Activated naive CD8-positive, alpha-beta T cell treated with anti-CD3 and anti-CD28 coated beads, Interleukin-2, amount 10 ng/mL, durations not matched to agents 7 days and 5 days (primary cell): ENCODE measurements at places on chromosomes 6 and 20. TPM values are rescaled to one million over a fixed set of nuclear protein-coding genes. Genes with fewer than 3 reads are reported as not detected.
A peak's percentile ranks its signal among the peaks of the same experiment; 100 is the strongest.

The UBD gene
- total RNA-seq, result not detected

GRCh38 chr6:90424580-90424979, 127.9 kb upstream of the BACH2 start:
- no peak for DNase-seq

- DNase-seq, result peak; percentile 50
These were observed 18.4 kb downstream of the LAMA4 start for GRCh38 chr6:112235956-112236355.

DNA sequence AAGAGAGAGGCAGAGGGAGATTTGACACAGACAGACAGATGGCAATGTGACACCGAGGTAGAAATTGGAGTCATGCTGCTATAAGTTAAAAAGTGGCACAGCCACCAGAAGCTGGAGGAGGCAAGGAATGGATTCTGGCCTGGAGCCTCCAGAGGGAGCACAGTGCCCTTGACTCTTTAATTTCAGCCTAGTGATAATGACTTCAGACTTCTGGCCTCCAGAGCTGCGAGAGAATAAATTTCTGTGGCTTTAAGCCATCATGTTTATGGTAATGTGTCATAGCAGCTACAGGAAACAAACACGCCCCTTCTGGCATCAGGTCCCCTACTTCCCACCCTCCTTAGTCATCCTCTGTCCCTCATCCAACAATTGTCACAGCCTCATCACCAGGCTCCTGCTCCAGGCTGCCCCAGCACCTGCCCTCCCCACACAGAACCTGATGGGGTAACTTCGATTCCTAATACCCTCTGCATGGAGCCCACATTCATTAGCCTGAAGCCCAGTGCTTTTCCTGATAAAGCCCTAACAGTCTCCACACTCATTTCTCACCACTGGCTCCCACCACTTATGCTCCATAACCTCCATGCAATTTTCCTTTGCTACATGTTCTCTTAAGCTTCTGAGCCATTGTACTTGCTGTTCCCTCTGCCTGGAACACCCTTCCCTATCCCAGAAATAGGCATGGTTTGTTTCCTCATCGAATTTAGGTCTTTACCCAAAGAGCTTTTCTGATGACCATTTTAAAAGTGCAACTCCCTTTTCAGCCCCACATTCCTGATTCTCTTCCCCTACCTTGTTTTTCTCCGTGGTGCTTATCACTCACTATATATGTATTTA, 69.7 kb upstream of the TOX2 start:
- no peak for DNase-seq
